ENCODE measurements at places on chromosomes 5 and 9.

DNA sequence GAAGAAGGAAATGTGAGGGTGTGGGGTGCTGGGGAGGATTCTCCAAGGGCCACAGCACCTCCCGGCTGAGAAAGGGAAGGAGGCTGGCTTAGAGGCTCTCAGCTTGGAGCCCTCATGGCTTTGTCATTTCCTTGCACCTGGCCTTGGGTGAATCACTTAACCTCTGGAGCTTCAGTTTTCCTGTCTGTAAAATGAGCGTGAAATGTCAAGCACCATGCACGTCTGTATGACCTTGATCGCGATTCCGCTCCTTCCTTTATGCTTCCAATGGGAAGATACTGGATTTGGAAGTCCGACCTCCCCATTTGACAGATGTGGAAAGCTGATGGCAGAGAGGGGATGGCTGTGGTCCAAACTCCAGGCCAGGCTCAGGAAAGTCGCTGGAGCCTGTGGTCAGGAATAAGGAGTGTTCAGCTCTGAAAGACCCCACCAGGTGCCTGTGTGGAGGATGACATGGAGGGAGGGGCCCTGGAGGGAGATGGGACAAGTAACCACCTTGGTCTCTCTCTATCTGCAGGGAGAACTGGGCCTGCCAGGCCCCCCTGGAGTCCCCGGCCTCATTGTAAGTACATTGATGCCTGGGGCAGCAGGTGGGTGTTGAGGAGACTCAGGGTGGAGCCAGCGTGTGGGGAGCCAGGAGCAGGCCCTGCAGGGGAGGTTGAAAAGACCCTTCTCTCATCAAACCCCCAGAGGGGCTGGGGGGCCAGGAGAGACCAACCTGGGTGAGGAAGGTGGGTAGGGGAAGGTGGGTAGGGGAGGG is 66.5 kb downstream of the COL27A1 start:
- DNase-seq = no peak

- DNase-seq = no peak
Measured at GRCh38 chr5:170701334-170701733, 82.2 kb upstream of the GABRP start.

- no peak for DNase-seq
Measured at GRCh38 chr5:175478008-175478383, 364 bp upstream of the SFXN1 start.

GRCh38 chr5:147216552-147217154 is 18.2 kb upstream of the STK32A start:
- no peak for DNase-seq

GRCh38 chr9:13274886-13275641 is 4.4 kb downstream of the MPDZ start:
- no peak for DNase-seq

GRCh38 chr9:130977811-130978221 is 31.2 kb upstream of the LAMC3 start:
- DNase-seq = no peak

- DNase-seq = no peak
Measured at GRCh38 chr9:81848472-81848871, 79.8 kb upstream of the SPATA31D4 start.

DNA sequence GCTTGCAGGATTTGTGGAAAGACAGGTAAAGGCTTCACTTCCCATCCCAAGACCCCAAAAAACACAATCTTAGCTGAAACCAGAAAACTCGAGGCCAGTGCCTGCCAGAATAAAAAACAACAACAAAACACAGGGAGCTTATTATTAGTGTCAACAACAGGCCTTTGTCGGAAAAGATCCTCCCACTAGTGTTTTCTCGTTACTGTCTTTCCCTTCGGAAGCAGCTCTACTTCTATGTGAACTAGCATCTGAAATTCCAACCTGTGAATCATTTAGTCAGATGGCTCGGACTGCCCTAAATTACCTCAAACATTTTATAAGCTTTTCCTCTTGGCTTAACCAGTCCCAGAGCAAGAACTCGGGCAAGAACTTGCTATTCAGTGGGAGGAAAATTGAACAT is 122.2 kb upstream of the GNA14 start:
- DNase-seq = no peak

GRCh38 chr5:117475919-117476318 is 901.3 kb upstream of the SEMA6A start:
- DNase-seq = no peak

GRCh38 chr5:176133289-176133870 is 104.8 kb upstream of the SIMC1 start:
- DNase-seq = no peak

DNA sequence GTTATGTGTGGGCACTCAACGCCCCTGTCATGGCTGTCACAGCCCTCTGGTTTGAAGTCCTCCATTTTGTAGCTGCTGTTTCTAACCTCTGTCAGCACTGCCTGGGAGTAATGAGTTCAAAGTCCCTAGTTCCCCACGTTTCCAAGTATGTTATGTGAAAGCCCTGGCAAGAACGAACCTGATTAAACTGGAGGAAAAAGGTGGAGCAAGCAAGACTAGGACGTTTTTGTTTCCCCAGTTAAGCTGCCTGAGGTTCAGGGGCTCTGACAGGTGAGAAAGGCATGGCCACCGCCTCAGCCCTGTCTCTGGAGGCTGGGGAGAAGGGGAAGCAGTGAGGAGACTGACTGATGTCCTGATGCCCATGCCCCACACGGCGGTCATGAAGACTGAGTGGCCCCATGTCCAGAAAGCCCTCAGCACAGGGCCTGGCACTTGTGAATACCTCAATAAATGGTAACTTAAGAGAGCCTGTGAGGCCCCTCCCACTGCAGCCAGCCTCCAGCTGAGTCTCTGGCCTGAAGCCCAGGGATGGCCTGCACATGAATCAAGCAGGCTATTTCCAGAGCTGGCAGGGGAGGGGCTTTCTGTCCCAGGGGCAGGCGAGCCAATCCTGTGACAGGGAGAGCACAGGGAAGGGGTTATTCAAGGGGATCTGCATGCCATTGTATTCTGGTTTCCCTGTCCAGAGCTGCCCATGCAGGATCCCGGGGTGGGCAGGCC is 61.8 kb downstream of the PFDN1 start:
- peak; percentile 61 for DNase-seq

DNA sequence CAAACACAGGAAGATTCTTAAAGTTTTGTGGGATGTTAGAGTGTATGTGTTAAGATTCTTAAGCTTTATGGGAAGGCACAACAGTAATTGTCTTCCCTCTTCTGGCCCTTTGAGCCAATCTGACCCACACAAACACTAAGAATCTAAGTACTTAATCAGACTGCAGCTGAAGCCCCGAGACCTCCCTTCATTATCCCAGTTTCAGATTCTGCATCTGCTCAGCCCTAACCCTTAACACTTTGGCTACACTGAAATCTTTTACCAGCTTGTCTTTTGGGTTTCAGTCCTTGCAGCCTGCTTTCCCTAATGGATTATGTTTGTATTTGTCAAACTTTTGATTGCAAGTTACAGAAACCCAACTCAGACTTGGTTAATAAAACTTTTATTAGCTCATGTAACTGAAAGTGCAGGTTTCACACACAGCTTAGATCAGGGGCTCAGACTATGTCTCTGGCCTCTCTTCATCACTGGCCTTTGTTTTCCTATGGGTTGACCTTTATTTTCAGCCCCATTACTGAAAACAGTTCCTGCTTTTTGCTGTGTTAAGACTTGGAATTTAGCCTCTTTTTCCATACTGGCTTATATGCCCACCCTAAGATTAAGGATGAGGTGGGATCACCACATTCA is 71.5 kb downstream of the COX7C start:
- no peak for DNase-seq

GRCh38 chr9:132770770-132771310 is 100.6 kb downstream of the GTF3C4 start:
- no peak for DNase-seq

DNA sequence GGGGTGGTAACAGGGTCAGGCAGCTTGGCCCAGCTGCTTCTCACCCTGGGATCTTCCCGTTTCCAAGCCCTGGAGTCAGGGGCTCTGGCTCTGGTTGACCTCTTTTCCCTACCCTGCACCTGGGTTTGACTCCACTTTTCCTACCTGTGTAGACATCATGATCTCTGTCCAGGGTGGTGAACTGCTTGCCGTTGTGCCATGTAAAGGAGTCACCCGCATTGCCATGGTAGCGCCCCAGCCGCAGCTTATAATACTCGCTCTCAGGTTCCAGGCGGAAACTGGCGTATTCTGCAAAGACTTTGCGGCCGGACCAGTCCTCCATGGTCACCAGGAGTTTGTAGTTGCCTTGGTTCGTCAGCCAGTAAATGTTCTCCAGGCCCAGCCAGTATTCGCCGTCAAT is 30.9 kb downstream of the ANGPTL2 start:
- DNase-seq = no peak

DNA sequence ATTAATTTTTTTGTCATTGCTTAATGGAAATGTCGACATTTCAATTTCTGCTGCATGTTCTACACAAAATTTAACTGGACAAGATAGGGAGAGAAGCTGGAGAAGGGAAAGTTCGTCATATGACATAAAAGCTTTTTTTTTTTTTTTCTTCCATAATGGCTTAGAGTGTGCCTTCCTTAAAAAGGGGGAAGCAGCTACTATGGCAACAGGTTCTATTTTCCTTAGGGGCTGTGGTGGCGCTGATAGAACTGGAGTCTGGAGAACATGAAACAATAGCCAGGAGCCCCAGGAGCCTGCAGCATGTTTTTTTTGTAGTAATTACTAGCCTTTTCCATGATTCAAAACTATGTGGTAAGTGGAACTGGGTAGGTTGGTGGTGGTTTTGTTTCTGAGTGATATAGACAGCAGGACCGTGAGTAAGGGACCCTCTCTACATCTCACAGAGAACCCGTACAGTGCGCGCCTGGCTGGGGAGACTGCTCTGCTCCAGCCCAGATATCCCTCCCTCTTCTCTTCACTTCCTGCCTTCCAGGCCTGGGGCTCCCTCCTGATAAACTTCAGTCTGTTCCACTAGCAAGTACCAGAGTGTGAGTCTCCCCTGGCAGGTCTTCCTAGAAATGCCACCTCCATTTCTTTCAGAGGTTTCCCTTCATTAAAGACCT is 301.6 kb downstream of the NR3C1 start:
- no peak for DNase-seq

DNA sequence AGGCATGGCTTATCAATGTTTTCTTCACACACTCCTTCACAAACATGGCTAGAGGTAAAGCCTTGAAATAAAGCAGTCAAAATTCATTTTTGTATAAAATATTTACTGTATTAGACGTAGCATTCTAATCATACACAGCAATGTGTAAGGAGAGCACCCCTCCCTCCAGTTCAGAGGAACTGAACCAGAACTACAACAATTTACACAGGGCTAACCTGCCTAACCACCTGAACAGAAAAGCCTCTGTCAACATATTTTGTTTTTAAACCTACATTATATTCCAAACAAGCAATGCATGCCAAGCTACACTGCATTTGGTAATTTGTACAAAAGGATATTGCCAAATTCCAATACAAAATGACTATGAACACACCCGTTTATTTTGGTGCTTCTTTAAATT is 41.6 kb downstream of the MLLT3 start:
- no peak for DNase-seq

GRCh38 chr5:157562111-157562581 is 13.4 kb downstream of the ADAM19 start:
- peak; percentile 48 for DNase-seq

DNA sequence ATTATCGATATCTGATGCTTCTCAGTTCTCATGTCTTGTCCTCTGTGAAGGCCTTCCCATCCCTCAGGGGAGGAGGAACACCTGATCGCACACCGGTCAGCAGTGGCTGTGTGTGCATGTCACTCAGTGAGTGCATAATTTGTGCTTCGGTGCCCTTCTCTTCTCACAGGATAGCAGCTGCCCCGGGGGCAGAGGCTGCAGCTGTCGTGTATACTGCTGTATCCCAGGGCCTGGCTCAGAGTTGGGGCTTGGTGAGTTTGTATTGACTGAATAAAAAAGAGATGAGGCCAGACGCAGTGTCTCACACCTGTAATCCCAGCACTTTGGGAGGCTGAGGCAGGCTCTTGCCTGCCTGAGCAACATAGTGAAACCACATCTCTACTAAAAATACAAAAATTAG is 49.7 kb upstream of the NCS1 start:
- no peak for DNase-seq

DNA sequence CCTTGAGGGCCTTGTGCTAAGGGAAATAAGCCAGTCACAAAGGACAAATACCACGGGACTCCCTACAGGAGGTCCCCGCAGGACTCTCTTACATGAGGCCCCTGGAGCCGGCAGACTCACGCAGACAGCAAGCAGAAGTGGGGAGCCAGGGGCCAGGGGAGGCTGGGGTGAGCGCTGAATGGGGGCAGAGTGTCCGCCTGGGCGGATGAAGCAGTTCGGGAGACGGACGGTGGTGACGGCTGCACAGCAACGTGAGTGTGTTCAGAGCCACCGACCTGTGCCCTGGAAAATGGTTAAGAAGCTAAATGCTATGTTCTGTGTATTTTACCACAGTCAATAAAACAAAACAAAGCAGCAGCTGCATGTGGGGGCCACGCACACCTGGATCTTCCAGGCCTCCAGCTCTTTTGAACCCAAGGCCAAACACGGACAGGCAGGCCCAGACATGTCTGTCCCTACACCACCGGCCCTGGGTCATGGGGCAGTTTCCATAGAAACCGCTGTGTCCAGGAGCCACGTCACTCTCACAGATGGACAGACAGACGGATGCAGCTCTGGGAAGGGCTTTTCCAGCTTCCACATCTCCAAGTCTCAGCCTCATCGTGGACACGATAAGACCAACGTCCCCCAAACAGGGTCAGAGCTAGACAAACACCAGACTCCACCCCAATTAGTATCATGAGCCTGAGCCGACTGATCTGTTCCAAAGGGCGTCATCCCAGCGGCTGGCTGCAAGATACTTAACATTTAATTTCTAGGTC is 103.9 kb downstream of the VAV2 start:
- no peak for DNase-seq

Measured in BJ (cell line).